ENCODE measurements at places on chromosomes 1 and 21. TPM values are rescaled to one million over a fixed set of nuclear protein-coding genes. Genes with fewer than 3 reads are reported as not detected.

GRCh38 chr1:206833106-206833680, 32.2 kb upstream of the IL20 start:
- DNase-seq = no peak

GRCh38 chr1:154935749-154936554, 567 bp downstream of the PMVK start:
- no peak for DNase-seq

GRCh38 chr1:172146141-172146850, 274.2 kb upstream of the C1orf105 start:
- DNase-seq = no peak

DNA sequence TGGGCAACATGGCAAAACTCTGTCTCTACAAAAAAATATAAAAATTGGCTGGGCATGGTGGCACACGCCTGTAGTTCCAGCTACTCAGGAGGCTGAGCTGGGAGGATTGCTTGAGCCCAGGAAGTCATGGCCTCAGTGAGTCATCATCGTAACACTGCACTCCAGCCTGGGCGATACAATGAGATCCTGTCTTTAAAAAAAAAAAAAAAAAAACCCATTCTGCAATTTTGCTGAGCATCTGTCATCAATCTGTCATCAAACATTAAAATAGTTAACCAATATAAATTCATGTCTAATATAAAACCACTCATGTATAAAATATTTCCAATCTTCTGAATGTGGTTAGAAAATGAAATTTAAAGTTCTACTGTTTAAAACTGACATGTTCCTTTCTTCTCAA, 56.9 kb downstream of the LPAR3 start:
- no peak for DNase-seq

- DNase-seq = no peak
These were observed 348.6 kb upstream of the ADGRL4 start for GRCh38 chr1:79355090-79355489.

DNA sequence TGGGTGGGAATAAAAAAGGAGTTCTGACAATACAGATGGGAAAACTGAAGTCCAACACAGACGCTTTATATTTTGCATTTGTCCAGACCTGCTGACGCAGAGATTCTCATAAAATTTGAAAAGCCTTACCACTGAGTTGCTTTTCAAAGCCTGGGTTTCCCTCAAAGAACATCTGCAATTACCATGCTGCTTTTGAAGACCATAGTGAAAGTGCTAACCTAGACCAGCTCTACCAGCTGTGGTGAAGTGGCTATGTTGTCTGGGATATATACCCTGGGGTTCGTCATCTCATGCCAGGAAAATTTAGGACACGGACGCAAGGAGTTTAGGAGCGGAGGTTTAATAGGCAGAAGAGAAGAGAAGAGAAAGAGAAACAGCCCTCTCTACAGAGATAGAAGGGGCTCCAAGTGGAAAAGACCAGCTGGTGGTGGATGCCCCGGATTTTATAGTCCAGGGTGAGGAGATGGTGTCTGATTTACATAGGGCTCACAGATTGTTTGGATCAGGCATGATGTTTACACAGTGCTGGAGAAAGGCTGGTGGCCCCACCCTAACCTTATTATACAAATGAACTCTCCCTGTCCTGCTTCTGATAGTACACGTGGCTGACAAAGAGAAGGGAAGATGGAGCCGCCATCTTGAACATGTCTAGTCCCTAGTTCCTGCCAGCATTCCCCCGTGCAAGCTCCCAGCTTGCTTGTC, 73.8 kb downstream of the AK4 start:
- DNase-seq = no peak

DNA sequence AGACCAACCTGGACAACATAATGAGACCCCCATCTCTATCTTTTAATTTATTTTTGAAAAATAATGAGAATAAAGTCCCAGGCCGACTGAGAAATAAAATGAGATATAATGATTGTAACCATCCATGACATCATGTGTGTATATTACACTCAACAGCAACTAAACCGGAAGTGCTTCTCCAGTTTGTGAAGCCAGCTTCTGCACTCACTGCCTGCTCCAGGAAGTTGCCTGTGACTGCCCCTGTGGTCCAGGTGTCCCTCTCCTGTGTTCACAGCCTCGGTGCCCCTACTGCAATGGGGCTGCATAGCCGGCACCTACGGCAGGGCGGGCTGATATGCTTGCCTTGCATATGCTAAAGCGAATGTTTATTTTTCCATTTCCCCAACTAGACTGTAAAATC, 68.3 kb downstream of the SSBP3 start:
- DNase-seq = no peak

GRCh38 chr1:232036181-232036933, 409.8 kb downstream of the DISC1 start:
- DNase-seq = no peak

- DNase-seq = no peak
These were observed 5.6 kb downstream of the LYPLAL1 start for GRCh38 chr1:219179293-219179692.

DNA sequence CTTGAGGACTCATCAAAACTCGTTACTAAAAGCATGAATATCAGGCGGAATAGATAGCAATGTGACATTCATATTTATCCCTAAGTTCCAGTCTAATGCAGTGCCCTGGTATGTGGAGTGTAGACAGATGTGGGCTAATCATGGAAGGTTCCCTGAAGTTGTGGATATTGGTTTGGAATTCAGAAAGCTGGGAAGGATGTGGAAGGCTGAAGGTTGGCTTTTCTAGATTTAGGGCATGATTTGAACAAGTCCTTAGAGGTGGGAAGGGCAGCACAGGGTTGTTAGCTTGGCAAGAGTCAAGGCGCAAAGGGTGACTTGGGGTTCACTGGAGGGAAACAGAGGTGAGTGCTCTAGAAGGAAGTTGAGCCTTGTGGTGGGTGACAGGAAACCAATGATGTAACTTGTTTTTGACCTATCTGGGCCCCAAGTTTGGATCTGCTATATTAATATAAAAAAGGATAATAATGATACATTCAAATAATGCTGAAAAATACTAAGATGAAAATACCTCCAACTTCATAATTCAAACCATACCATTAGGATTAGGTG, 21.9 kb downstream of the LGALS8 start:
- no peak for DNase-seq

DNA sequence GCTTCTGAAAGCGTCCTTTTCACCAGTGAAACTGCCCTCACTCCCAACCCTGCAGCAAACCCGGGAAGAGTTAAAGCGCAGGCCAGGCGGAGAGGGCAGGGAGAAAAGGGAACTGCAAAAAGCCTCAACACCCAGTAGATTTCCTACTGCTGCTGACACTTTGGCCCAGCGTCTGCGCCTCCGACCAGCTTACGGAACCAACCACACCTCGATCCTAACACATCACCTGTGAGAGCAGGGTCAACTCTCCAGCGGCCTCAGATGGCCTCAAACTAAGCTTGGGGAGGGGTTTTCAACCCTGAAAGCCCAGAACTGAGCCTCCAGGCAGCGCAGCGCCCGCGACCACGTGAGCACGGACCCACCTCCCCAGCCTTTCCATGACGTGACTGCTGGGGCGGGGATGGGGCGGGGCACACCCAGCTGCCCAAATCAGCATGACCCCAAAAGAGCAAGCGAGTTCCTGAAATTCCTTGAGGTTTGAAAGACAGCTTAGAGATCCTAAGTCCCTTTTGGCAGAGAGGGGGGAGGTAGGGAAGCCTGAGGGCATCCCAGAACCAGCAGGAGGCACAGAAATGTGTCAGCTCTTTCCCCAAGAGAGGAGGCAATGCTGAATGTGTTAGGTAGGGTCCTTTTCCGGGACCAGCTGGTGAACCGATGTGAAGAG, 59.1 kb downstream of the ITPKB start:
- DNase-seq = peak; percentile 92

GRCh38 chr1:203491664-203492063, 2.3 kb upstream of the OPTC start:
- DNase-seq = no peak

DNA sequence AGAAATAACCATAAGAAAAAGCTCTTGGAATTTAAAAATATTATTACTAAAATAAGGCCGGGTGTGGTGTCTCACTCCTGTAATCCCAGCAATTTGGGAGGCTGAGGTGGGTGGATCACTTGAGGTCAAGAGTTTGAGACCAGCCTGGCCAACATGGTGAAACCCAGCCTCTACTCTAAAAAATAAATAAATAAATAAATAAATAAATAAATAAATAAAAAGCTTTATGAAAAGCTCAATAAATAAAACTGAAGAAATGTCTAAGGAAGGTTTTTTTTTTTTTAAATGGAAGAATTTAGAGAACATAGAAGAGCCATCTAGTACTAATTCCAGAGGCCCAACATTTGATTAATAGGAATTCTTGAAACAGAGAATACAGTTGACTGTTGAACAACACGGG, 249.1 kb upstream of the PROX1 start:
- DNase-seq = no peak

- DNase-seq = no peak
These were observed 7.7 kb downstream of the AHDC1 start for GRCh38 chr1:27596261-27596660.

DNA sequence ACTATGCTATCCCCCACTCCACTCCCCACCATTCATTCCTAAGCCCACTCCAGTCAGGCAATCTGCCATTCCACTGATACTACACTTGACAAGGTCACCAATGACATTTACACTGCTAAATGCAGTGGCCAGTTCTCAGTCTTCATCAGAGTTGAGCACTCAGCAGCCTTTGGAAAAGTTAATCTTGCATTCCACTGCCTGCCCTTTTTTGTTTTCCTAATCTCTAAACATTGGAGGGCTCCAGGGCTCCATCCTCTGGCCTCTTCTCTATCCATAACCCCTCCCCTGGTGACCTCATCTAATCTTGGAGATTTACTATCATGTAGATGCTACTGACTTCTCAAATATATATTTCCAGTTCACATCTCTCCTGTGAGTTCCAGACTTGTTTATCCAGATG, 70.9 kb upstream of the S1PR1 start:
- DNase-seq = no peak

- DNase-seq = no peak
These were observed 85.5 kb upstream of the CACNA1E start for GRCh38 chr1:181397845-181398244.

DNA sequence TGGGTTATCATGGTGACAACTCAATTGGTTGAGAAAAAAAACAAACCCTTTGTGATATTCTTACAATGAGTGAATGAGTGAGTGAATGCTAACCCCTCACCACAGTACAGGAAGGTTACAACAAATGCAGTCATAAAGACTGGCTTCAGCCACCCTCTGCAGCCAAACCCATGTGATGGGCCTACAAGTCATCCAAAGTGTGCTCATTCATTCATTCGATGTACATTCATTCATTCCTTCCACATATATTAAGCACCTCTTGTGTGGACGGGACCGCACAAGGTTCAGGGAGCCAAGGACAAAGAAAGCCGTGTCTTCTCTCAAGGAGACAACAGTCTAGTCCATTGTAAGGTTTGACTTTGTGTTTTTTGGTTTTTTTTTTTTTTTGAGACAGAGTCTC, 49.4 kb downstream of the WDR4 start:
- DNase-seq = no peak

DNA sequence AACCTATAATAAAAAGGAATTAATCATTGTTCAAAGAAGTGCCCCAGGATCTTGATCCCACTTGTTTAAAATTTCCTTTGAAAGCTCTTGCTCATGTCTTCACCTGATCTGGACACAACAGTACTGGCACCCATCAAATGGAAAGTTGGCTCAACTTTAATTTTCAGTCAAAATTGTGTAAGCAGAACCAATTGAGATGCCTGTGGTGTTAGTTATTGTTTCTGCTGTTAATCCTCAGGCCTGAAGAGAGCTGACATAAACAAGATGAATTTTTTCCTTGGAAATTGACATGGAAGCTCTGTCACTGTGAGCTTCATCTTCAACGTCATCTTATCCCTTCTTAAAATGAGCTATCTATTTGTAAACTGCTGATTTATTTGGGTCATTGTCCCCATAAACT, 88.3 kb upstream of the TNFSF4 start:
- no peak for DNase-seq

DNA sequence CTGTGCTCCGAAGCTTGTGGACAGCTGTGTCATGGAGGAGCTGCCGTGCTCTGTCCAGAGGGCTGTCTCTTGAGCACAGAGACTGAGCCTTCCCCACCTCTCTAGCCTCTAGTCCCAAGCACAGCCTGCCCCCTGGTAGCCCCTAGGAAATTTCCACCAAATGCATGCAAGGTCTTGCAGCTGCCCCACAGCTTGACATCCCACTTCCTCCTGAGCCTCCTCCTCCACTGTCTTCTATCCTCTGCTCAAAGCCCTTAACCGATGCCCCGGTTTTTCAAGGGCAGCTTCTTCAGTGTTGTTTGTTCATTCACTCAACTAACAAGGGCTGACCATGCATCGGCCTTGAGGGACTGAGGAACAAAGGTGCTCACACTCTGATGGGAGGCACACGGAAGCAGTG, 20.6 kb upstream of the PROK1 start:
- no peak for DNase-seq

DNA sequence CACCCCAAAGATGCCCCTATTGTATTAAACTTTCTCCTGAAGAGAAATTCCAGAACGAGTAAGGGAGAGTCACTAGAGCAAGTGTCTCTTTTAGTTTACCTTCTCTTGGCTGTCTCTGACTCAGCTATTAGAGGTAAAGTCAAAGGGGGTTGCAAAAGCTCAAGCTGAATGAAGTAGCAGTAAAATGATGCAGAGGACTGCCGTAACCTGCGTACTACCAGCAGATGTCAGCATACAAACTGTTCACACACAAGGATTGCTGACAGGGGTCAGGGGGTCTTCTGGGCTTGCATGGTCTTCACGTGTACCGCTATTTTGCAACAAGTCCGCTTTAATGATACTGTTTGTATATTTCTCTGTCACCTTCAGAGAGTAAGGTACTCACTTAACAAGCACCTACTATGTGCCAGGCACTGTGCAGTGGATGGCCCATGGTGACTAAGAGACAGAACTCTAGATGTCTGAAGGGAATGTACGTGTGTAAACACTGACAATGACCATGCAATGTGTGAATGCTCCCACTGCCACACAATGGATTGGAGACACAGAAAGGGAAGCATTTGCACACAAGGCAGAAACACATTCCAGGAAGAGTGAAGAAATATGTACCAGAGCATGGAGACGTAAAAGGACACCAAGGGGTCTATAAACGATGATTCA, 34.9 kb downstream of the CHML start:
- DNase-seq = no peak

DNA sequence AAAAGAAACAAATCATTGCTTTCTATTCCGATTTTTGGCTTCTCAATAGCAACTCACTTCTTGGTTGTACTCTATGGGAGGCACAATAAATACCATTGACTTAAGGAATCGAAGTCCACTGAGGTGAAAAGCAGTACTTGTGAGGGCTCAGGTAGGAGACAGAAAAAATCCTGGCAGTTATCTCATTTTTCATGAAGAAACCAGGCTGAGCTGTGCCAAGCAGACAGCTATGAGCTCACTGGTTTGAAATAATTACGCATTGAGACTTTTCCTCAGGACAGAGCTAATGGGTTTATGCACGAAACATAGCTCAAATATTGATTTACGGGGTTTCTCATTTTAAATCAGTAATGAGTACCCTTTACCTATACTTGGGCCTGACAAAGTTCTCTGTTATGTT, 18.5 kb downstream of the COLGALT2 start:
- no peak for DNase-seq

The CHI3L1 gene
- total RNA-seq = 0.24 TPM

The CCSAP gene
- 3.5 TPM for total RNA-seq

The CNIH3 gene
- total RNA-seq = 1.7 TPM

The GUCA2B gene
- total RNA-seq = not detected

The C1orf226 gene
- 11.7 TPM for total RNA-seq

The COL8A2 gene
- 2.8 TPM for total RNA-seq

The KCNN3 gene
- 1.1 TPM for total RNA-seq

The FAM20B gene
- total RNA-seq = 27.1 TPM

The NUDT4B gene
- total RNA-seq = not detected

The RPTN gene
- not detected for total RNA-seq

The TMEM269 gene
- total RNA-seq = 1.1 TPM
